ENCODE measurements at places on chromosomes 5 and 9.
A peak's percentile ranks its signal among the peaks of the same experiment; 100 is the strongest.

GRCh38 chr5:53924392-53924791 is 364.0 kb downstream of the NDUFS4 start:
- no peak for DNase-seq

DNA sequence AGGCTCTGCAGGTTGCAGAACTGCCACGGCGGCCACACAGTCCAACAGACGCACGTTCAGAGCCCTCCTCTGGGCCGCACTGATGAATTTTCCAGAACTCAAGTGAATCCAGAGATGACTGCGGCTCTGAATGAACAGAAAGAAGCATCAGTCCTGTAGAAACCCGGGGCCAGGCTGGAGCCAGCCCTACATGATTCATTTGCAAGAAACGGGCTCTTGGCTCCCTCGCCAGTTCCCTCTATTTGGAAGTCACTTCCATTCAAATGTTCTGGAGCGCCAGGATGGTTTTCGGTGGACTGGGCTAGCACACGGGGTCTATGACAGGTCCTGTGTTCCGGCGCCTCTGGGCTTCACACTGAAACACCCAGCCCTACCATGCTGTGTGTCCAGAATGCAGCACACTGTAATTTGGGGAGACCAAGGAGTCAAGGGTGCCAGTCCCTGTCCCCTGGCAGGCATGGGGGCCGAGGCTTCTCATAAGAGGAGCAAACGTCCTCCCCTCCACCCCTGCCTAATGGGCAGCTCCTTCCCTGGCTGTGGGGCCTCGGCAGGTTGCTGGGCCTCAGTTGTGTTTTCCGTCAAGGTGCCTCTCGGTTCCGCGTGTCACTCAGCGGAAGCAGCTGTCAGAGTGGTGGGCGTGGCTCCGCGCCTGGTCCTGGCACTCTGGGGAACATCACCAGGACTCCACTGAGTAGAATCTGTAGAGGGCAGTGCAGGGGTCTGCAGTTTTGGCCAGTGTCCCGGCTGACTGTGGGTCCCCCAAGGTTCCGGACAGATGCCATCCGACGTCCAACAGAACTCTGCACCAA is 18.1 kb upstream of the COL5A1 start:
- DNase-seq: no peak

DNA sequence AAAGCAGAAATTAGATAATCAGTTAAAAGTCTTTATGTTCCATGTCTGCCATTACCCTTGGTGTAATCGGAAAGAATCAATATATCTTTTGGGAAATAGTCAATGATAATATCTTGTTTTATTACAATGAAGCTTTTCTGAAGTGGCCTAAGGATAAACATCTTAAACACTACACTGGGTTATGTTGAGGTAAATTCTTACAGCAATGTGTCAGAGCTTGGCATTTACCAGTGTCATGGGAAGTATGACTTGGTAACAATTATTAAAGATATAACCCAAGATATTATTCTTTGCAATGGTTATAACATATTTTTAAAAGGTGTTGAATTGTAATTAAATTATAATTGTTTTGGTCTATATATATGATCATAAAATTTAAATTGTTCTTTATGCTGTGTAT is 84.7 kb downstream of the CFAP95 start:
- DNase-seq: no peak

DNA sequence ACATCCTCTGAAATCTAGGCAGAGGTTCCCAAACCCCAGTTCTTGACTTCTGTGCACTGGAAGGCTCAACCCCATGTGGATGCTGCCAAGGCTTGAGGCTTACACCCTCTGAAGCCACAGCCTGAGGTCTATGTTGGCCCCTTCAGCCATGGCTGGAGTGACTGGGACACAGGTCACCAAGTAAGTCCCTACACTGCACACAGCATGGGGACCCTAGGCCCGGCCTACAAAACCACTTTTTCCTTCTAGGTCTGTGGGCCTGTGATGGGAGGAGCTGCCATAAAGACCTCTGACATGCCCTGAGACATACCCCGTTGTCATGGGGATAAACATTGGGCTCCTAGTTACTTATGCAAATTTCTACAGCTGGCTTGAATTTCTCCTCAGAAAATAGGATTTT is 418.8 kb upstream of the CCNH start:
- DNase-seq: no peak

DNA sequence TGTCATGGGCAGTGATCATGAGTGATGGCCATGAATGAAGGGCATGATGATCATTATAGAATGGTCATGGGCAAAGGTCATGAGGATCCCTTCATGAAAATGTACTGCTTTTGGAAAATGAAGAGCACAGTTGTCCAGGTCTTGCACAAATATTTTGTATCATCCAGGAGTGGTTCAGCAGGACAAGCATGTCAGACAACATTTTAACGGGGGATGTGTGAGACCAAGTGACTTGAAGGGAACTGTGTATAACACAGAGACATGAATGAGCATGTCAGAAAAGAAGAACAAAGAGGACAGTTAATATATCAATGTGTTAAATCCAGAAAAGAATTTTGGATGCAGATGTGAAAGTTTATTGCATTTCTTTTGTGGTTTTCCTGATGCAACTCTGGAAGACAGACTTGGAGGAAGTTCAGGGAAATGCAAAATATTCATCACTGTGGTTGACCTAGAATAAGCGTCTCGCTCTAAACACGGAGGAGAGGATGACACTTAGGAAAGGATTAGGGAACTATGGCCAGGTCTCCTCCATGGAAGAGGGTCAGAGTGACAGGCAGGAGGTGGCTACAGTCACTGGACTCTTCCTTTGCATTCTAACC is 116.1 kb upstream of the IRX4 start:
- no peak for DNase-seq

DNA sequence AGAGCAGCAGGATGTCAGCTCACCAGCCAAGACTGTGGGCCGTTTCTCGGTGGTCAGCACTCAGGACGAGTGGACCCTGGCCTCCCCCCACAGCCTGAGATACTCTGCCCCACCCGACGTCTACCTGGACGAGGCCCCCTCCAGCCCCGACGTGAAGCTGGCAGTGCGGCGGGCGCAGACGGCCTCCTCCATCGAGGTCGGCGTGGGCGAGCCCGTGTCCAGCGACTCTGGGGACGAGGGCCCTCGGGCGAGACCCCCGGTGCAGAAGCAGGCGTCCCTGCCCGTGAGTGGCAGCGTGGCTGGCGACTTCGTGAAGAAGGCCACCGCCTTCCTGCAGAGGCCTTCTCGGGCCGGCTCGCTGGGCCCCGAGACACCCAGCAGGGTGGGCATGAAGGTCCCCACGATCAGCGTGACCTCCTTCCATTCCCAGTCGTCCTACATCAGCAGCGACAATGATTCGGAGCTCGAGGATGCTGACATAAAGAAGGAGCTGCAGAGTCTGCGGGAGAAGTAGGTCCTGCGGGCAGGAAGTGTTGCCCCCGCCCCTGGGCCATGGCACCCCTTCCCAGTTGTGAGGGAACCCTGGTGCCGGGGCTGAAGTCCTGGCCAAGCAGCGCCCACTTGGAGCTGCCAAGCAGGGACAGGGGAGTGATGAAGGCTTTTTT is 108.9 kb downstream of the WNK2 start:
- no peak for DNase-seq

DNA sequence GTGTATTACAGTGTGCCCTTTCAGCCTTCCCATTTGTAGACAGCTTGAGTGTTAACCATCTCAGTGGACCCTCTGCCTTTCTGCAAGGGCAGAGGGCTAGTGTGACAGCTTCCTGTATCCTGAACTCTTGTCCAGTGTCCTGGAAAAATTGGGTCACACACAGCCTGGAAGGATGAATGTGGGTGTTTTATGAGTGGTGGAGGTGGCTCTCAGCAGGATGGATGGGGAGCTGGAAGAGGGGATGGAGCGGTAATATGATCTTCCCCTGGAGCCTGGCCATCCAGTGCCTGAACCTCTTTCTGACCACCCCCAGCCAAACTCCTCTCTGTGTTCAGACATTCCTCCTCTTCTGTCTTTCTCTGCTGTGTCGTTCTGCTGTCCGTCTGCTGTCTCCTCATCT is 113.0 kb downstream of the KIF4B start:
- DNase-seq: no peak

DNA sequence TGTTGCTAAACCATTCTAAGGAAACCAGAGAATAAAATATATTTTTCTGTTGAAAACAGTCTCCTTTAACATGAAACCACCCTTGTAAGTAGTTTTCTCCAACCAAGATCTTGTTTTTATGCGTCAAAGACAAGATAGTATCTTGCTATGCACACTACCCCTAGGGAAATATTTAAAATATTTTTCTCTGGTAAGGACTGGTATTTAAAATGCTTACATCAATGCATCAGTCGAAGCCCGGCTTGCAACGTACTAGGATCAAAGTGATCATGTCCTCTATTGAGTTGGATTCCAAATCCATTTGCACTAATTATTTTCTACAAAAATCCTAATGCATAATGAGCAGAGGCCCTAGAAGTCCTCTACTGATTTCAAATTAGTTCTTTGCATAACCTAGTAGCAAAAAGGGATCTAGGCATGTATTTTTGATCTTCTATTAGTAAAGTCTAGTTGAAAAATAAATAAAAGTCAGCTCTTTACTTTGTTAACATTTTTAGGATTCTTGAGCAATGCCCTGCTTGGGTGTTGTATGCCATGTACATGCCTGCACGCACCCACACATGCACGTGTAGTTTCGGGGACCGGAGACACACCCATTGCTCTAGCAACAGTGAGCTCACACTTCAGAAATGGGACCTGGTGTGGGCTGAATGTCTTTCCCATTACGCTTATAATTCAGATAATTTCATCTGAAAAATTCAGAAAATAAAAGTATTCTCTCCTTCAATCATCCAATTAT is 165.0 kb upstream of the GPR151 start:
- DNase-seq: no peak

DNA sequence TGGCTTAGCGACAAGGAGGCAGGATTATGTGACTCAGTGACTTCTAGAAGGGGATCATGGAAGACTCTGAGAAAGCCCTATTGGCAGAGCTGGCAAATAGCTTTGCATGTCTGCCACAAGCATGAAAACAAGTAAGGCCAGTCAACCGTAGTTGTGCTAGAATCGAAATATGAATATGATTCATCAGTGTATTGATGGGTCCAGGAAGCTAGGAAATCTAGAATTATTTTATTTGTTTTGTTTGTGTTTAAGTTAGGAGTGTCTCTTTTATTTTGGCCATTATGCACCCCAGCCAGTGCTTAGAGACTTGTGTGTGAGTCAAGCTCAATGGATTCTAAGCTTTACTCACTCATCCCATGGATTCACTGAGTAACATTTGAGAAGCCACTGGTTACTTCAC is 3.8 kb upstream of the ITGA2 start:
- no peak for DNase-seq

DNA sequence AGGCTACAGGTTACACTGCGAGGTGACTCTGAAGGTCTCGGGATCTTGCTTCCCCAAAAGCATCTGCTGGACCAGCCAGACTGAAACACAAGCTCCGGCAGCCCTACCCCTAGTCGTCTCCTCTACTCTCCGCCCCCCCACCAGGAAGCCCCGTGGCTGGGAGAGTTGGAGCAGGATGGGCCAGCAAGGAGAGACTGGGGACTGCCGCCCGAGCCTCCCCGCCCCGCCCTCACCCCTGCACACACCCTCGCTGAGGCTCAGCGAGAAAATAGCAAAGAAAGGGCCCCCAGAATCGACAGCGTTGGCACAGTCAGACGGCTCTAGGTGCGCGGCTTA is 1.3 kb downstream of the TRIM7 start:
- no peak for DNase-seq

GRCh38 chr9:135944444-135945252 is 16.5 kb downstream of the UBAC1 start:
- no peak for DNase-seq

DNA sequence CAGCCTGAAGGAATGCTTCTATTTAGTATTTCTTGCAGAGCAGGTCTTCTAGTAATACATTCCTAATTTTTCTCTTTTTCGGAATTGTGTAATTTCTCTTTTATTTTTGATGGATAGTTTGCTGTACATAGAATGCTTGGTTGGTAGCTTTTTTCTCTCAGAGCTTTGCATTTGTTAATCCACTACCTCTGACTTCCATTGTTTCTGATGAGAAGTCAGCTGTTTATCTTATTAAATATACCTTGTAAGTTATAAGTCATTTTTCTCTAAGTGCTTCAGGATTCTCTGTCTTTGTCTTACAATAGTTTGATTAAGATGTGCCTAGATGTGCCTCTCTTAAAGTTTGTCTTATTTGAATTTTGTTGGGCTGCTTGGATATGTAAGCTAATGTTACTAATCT is 101.9 kb downstream of the HTR1A start:
- DNase-seq: peak; percentile 34

- no peak for DNase-seq
These were observed 142.3 kb downstream of the MEF2C start for GRCh38 chr5:88740604-88741185.

- no peak for DNase-seq
These were observed 107.4 kb downstream of the SNX18 start for GRCh38 chr5:54624805-54625568.

DNA sequence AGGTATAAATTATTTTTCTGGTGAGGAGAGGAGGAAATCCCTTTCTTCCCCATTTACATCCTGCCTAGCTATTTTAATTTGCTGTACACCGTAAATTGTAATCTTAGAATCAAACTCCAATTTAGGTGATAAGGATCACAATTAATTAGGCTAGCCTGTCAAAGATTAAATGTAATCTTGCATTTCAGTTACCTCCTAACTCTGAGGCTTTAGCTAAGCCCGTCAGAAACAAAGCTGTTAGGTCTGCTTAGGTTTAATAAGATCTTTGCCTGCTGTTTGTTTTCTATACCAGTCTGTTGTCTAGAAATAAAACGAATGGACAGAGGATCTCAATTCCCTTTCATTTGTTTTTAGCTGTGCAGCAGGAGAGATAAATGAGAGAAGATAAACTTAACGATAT is 51.5 kb downstream of the PIK3R1 start:
- DNase-seq: no peak

DNA sequence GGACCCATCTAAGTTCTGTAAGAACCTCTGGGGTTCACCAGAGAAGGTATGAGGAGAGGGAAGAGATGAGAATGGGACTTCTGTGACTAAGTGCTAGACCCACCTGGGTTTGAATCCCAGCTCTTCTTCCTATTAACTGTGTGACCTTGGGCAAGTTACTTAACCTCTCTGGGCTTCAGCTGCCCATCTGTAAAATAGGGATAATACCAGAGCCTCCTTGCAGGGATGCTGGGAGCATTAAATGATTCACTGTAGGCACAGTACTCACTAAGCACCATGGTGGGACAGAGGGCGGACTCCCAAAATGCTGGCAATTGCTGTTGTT is 53.6 kb downstream of the WHRN start:
- no peak for DNase-seq

GRCh38 chr9:105188746-105189145 is 55.7 kb upstream of the SLC44A1 start:
- peak; percentile 36 for DNase-seq

DNA sequence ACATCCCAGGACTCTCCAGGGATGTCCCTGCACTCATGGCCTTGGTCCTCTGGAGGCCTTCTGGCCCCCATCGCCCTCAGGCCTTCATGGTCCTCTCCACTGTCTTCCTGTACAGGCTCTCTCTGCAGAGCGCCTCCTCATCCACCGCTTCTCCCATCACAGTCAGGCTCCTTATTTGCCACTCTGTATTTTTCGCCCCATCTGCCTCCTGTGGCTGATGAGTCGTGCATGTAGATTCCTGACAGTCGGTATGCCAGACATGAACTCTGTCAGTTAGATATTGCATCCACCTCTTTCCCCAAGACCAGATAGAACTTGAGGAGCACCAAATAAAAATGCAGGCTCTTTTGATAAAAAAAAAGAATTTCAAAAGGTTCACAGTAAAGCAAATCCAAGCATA is 362.8 kb downstream of the IRX1 start:
- no peak for DNase-seq

- peak; percentile 30 for DNase-seq
These were observed 265.5 kb upstream of the ADAMTSL1 start for GRCh38 chr9:18208166-18209059.

- DNase-seq: no peak
These were observed 171.4 kb upstream of the SGCD start for GRCh38 chr5:156155598-156155997.

- DNase-seq: peak; percentile 94
These were observed 11.6 kb upstream of the CMBL start for GRCh38 chr5:10319202-10319851.
